ENCODE measurements at places on chromosomes 5 and 9.
A peak's percentile ranks its signal among the peaks of the same experiment; 100 is the strongest.

GRCh38 chr9:106075960-106076327 lies 381.6 kb downstream of the TMEM38B start:
- DNase-seq: no peak

DNA sequence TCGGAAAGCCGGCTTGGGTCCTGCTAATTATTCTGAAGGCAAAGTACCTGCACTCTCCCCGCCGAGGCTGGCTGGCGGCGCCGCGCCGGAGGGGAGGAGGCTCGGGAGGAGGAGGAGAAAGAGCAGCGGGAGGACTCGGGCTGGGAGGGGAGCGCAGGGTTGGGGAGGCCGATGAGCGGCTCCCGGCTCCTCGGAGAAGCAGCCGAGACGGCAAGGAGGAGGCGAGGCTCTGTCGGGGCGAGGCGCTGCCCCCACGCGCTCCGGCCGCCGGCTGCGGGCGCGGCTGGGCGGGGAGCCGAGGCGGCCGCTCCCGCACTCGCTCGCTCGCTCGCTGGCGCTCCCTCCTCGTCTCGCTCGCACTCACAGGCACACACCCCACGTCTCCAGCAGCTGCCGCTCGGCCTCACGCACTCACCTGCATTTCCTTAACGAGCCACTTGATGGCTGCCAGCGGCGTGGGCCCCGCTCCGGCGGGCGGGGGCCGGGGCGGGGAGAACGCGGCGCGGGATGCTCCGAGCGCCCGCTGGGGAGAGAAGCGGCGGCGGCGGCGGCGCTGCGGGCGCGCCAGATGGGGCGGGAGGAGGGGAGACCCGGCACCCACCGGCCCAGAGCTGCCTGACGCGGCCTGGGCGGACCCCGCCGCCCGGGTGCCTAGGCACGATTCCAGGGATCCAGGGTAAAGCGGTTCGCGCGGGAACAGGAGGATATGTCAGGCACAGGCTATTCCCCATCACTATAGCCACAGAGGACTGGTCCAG lies at the start of gene PTPRD:
TSS of gene PTPRD (minus strand) at position 362 of the 758 bp plus-strand sequence.
- peak; percentile 32 for DNase-seq

- no peak for DNase-seq
Measured at GRCh38 chr9:6410633-6411032, 2.4 kb upstream of the UHRF2 start.

DNA sequence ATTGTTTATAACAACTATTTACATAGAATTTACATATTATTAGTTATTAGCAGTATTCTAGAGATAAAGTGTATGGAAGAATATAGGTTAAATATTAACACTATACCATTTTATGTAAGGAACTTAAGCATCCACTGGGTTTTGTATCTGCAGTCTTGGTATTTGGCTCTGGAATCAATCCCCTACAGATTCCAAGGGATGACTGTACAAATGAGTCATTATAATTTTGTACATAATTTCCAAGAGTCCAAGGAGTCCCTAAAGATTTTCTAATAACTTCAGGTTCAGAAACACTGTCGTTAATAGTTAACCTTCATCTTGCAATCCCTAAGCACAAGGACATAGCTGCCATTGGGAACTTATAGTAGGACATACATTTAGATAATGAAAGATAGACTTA lies 254.8 kb upstream of the PDE4D start:
- DNase-seq: no peak

Data from stimulated activated CD4-positive, alpha-beta T cell treated with anti-CD3 and anti-CD28 coated beads, Interleukin-1b, Interleukin-23, amount 100 ng/mL, for 48 hours (primary cell).